Lower leg skin (tissue), 4 donors: ENCODE measurements at places on chromosomes 16 and 17.

- DNase-seq: peak; percentile 73
Observed at GRCh38 chr17:33012522-33013033, 20.9 kb downstream of the SPACA3 start.

DNA sequence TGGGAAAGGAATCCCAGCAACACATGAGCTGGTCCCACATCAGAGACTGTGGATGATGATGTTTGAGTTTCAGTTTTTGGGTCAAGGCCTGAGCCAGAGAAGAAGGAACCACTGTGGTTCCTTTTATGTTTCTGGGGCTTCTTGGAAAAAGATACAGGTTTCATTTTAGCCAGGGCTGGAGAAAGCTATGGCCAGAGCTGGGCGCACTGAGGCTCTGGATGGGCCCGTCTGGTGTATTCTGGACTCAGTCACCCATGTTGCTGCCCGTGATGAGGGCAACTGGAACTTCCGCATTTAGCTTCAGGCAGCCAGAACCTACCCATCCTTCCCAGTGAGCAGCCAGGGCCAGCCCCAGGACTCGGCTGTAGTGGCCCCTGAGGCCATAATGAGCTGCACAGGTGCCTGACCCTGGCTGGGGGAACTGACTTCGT lies 15.0 kb upstream of the PITPNA start:
- DNase-seq: no peak

- peak; percentile 88 for DNase-seq
Observed at GRCh38 chr16:57446531-57447185, 527 bp downstream of the CIAPIN1 start.

DNA sequence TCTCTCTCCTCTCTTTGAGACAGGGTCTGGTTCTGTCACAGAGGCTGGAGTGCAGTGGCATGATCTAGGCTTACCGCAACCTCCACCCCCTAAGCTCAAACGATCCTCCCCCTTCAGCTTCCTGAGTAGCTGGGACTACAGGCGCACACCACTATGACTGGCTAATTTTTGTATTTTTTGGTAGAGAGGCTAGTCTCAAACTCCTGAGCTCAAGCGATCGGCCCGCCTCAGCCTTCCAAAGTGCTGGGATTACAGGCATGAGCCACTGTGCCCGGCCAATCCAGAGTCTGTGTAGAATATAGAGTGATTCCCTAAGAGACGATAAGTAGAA lies 65.8 kb upstream of the RPH3AL start:
- no peak for DNase-seq

DNA sequence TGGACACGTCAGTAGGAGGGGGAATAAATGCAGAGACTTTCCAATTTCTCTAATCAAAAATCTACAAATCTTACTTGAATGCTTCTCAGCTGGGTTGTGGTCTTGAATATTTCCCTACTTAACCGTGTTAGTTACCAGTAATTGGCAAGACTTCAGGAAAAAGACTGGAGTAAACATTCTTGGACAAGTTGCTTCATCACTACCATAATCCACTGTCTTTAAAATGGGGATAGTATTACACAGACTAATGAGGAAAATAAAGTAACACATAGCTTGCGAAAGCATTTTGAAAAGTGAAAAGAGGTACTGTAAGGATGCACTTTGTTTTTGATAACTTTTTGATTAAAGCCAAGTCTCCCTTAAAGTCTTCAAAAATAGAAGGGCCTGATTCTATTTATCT lies 18.4 kb downstream of the MYH1 start:
- DNase-seq: no peak

GRCh38 chr16:12130691-12131290 lies 154.3 kb downstream of the SNX29 start:
- no peak for DNase-seq

- no peak for DNase-seq
Observed at GRCh38 chr16:56279132-56279531, 87.8 kb downstream of the GNAO1 start.

DNA sequence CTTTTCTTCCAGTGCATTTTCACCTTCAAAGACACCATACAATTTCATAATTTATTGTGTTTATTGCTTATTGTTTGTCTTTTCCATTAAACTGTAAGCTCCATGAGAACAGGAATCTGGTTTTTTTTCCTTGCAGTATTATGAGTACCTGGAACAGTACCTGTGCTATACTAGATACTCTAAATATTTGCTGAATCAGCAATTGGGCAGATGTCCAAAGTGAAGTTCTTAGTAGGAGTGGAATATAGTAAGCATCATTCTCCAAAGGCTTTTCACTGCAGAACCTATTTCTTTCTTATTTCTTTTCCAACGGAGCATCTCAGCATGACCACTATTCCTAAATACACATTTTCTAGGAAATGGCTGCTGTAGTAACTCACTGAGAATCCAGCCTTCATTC lies 269.0 kb upstream of the CCL2 start:
- no peak for DNase-seq

- DNase-seq: no peak
Observed at GRCh38 chr16:71216714-71217113, 13.8 kb downstream of the HYDIN start.

GRCh38 chr16:80092681-80093080 lies 448.1 kb upstream of the DYNLRB2 start:
- DNase-seq: no peak

- no peak for DNase-seq
Observed at GRCh38 chr16:11681976-11682654, 13.9 kb downstream of the SNN start.

GRCh38 chr17:61504697-61505096 lies 52.5 kb downstream of the TBX4 start:
- DNase-seq: no peak

DNA sequence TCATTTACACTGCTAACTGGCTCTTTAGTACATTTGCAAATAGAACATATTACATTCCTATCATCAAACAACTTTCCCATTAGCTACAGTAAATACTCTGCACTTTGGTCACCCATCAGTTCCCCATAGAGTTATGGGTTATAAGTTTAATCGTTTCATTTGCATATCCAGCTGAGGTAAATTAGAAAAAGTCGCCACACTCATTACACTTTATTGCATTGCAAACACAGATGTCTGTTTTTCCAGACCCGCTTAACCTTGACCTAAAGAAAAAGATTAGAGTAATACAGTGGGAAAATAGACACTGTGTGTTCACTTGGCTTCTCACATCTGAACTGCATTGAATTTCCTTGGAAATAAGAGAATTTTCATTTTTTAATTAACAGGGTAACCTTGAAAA lies 213.1 kb upstream of the PSMD7 start:
- no peak for DNase-seq

DNA sequence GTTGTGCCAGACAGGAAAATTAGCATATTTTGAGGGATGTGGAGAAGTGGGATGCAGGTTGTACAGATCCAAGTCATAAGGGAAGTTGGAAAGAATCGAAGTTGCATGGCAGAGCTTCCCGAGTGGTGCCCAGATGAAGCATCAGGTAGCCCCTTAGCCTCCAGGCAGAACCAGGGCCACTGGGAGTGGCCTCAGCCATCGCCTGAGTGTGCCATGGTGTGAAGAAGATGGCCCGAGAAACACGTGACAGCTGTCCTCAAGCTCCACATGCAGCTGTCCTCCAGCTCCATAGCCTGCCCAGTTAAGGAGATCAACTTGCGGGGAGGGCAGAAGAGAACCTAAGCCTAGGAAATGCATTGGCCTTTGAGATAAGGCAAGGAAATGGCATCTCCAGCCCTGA lies 33.5 kb downstream of the TMC6 start:
- DNase-seq: no peak

- no peak for DNase-seq
Observed at GRCh38 chr16:85166699-85167588, 54.7 kb upstream of the CIBAR2 start.

DNA sequence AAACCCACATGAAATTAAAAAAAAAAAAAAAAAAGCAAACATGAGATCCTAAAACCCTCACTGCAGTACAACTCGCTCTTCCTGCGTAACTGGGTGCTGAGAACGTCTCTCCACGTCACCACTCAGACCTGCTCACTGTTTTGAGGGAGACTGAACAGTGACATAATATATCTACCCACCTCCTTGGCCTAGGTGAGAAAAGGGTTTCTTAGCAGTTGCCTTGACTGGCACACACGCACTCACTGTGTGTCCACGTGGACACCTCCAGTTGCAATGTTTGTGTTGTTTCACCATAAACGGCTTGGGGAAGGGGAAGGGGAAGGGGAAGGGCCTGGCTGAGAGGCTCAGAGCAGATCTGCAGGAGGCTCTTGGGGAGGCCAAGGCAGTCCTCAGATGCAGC lies 32.0 kb downstream of the FANCA start:
- no peak for DNase-seq

DNA sequence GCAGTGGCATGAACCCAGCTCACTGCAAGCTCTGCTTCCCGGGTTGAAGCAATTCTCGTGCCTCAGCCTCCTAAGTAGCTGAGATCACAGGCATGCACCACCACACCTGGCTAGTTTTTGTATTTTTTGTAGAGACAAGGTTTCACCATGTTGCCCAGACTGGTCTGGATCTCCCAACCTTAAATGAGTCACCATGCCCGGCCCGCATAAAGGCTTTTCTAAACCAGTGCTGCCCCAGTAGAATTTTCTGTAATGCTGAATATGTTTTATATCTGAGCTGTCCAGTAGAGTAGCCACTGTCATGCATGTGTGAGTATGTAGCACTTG lies 36.9 kb upstream of the WSB1 start:
- DNase-seq: no peak

- no peak for DNase-seq
Observed at GRCh38 chr17:75673487-75673886, 6.3 kb downstream of the SAP30BP start.

DNA sequence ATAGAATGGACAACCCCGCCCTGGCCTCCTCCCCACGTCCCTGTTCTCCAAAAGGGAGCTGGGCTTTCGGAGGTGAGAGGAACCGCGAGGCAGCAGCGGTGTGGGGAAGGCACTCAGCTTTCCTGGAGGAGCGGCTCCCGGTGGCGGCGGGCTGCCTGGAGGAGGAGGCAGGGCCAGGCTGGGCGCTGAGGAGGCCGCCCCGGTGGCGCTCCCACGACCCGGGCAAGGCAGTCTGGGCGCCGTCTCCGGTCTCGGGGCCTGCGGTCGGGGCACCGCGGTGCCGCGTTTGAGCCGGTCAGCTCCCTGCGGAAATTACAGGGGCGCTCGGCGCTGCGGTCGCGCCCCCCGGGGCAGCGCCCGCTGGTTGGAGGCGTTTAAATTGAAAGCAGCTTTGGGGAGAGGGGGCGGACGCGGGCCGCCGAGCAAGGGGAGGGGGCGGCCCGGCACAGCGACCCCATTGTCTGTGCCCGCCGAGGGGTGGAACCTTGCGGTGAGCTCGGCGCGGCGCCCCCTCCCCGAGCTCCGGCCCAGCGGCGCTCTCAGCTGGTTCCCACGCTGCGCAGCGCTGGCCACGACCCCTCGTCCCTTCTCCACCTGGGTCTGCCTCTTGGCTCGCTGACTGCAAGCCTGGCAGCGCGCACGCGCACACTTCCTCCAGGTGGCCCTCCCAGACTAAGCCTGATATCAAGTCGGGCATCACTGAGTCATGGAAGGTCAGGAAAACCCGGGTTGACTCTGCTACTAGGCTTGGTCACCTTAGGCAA lies 58.7 kb upstream of the DLX4 start:
- DNase-seq: no peak

- DNase-seq: no peak
Observed at GRCh38 chr17:39735882-39736281, 1.9 kb upstream of the GRB7 start.

DNA sequence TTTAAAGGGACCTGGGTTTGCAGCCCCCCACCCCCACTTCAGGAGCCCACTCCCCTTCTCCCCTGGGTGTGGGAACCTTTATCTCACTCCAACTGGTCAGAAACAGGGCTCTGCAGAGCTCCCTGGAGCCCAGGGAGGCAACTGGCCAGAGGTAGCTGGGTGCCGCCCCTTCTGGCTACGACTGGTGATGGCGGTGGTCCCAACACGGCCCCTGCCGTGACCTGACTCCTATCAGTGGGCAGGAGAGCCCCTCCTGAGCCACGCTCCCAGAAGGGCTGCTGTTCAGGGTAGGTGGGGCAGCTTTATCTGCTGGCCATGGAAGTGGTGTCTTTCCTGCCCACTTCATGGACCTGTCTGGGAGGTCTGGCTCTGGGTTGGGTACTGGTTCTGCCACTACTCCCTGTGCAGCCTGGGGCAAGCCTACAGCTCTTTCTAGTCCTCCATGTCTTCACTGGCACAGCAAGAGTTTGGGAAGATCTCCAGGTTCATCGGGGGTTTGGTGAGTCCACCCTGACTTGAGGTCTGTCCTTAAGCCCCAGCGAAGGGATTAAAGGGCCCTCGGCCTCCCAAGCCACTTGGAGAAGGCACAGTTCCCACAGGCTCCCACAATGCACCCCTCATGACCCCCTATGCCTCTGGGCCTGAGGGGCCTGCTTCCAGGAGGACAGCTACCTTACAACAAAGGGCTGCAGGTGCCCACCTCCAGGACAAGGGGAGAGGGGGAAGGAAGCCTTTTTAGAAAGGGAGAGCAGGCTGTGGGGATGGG lies 5.5 kb upstream of the SREBF1 start:
- no peak for DNase-seq

- no peak for DNase-seq
Observed at GRCh38 chr17:28372203-28372944, 880 bp downstream of the SARM1 start.

GRCh38 chr16:24524855-24525677 lies 14.3 kb upstream of the RBBP6 start:
- no peak for DNase-seq

GRCh38 chr16:69837380-69837779 lies 75.2 kb downstream of the WWP2 start:
- DNase-seq: no peak

DNA sequence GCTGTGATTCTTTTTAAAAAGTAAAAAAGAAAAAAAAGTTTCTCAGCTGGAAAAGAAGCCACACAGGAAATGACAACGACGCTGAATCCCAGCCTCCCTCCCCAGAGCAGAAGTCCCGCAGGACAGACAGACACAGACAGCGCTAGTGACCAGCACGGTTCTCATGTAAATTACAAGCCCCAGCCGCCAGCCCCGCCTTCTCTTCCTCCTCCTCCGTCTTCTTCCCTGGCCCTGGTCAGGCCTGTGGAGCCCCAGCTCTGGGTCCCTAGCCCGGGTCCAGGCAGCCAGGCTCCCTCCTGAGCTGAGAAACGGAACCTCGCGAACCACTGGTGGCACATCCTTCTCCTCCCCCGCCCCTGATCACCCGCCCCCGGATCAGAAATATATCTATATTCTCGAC lies 7.0 kb upstream of the IL17C start:
- DNase-seq: no peak
